Naive thymus-derived CD8-positive, alpha-beta T cell (primary cell): ENCODE measurements at places on chromosomes 6 and 20. TPM values are rescaled to one million over a fixed set of nuclear protein-coding genes. Genes with fewer than 3 reads are reported as not detected.

- DNase-seq = no peak
- H3K27me3 ChIP-seq = no peaks in the 10 kb centered on the region
- H3K4me3 ChIP-seq = no peak overlapping the region
- peaks cover 7% of the 10 kb centered on the region for H3K4me1 ChIP-seq
These were observed 16.4 kb upstream of the ENPP4 start for GRCh38 chr6:46113370-46113769.

- peaks cover 37% of the 10 kb centered on the region for H3K36me3 ChIP-seq
- no peak overlapping the region for H3K27ac ChIP-seq
- no peaks in the 10 kb centered on the region for H3K27me3 ChIP-seq
These were observed 50.0 kb downstream of the SLC23A2 start for GRCh38 chr20:4951299-4951698.

- no peak overlapping the region for H3K27ac ChIP-seq
- H3K4me1 ChIP-seq = no peaks in the 10 kb centered on the region
- no peak overlapping the region for H3K4me3 ChIP-seq
- no peaks in the 10 kb centered on the region for H3K27me3 ChIP-seq
These were observed 670.8 kb downstream of the PRKN start for GRCh38 chr6:162056745-162057144.

FAM184A gene
- total RNA-seq = 5.3 TPM

TGM3 gene
- not detected for total RNA-seq

GRCh38 chr20:63096681-63097335, 90.0 kb upstream of the BHLHE23 start:
- peaks cover 16% of the 10 kb centered on the region for H3K4me1 ChIP-seq
- no peak for DNase-seq

ANKEF1 gene
- total RNA-seq = 7.4 TPM

PLCB4 gene
- not detected for total RNA-seq

- H3K27me3 ChIP-seq = no peaks in the 10 kb centered on the region
- no peak overlapping the region for H3K4me3 ChIP-seq
- no peaks in the 10 kb centered on the region for H3K4me1 ChIP-seq
- H3K36me3 ChIP-seq = no peaks in the 10 kb centered on the region
These were observed 114.2 kb upstream of the MTHFD1L start for GRCh38 chr6:150751296-150751695.

DNA sequence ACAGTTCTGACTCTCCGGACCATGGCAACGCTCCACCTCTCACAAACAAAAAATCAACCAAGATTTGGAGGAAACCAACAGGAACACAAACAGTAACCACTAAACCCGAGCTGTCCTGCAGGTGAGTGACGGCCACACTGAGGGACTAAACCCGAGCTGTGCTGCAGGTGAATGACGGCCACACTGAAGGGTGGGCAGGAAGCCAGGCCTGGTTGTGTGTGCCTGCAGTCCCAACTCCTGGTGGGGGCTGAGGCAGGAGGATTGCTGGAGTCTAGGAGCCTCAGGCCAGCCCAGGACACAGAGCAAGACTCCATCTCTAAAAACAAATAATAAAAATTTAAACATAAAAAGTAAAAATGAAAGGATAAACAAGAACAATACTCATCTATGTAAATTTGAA, 80.6 kb downstream of the TAF4 start:
- peaks cover 38% of the 10 kb centered on the region for H3K36me3 ChIP-seq
- H3K27ac ChIP-seq = no peak overlapping the region
- H3K4me1 ChIP-seq = peaks cover 17% of the 10 kb centered on the region
- no peak overlapping the region for H3K4me3 ChIP-seq
- no peaks in the 10 kb centered on the region for H3K27me3 ChIP-seq

SYTL3 gene
- total RNA-seq = 13.6 TPM

- no peaks in the 10 kb centered on the region for H3K36me3 ChIP-seq
- no peak for DNase-seq
- no peak overlapping the region for H3K4me3 ChIP-seq
- H3K4me1 ChIP-seq = peaks cover 6% of the 10 kb centered on the region
- H3K27ac ChIP-seq = peak overlapping the region; percentile 4
- H3K27me3 ChIP-seq = no peaks in the 10 kb centered on the region
These were observed 12.2 kb upstream of the RSPH3 start for GRCh38 chr6:159012201-159012600.

DNA sequence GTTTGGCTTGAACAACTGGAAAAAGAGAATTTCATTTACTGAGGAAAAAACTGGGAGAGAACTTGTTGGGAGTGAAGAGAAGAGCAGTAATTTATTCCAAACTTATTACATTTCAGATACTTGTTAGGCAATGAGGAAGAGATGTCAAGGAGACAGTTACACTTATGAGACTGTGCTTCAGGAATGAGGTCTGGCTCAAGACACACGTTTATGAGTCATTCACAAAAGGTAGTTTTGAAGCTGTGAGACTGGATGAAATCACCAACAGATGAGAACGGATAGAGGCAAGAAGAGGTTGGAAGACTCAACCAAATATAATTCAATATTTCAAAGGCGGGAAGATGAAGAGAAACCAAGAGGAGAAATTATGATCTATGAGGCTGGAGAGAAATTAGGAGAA, 70.6 kb upstream of the DEFB112 start:
- peaks cover 4% of the 10 kb centered on the region for H3K27me3 ChIP-seq
- no peaks in the 10 kb centered on the region for H3K4me1 ChIP-seq
- no peak for DNase-seq
- no peaks in the 10 kb centered on the region for H3K36me3 ChIP-seq
- H3K4me3 ChIP-seq = no peak overlapping the region
- H3K27ac ChIP-seq = no peak overlapping the region

DNA sequence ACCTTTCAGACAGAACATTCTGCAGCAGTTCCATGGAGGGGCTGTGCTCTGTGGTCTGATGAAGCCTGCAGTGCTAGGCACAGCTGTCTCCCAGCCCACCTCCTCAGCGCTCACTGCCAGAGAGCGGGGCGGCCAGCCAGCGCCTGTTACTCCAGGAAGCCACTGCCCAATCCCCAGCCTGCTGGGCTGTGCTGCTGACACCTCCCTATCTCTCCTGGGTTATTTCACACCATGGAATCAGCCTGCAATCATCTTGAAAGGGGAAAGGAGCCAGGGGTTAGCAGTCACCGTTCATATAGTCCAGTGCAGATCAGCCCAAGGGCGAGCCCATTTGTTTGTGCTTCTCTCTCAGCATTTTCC, 46.3 kb upstream of the NHSL1 start:
- DNase-seq = no peak
- H3K36me3 ChIP-seq = no peaks in the 10 kb centered on the region
- H3K4me3 ChIP-seq = no peak overlapping the region
- H3K27ac ChIP-seq = no peak overlapping the region

DNA sequence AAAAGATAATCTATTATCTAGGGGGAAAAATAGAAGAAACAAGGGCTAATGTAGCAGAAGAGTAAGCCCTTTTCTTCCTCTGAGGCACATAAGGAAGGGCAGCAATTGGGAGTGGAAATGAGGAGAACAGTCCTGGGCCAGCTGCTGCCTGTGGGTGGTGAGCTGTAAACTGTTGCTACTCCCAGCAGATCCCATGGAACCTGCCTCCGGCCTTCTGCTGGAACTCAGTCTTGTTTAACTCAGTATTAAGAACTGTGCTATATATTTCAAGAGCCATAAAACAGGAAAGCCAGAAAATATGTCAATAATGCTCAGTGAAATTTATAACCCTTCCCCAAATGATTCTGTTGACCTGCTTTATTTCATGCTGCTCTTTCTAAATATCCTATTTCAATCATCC, 464.2 kb downstream of the COL12A1 start:
- no peaks in the 10 kb centered on the region for H3K27me3 ChIP-seq
- DNase-seq = no peak

GRCh38 chr6:44696099-44696498, 308.6 kb downstream of the CDC5L start:
- H3K4me3 ChIP-seq = no peak overlapping the region
- H3K4me1 ChIP-seq = no peaks in the 10 kb centered on the region
- no peaks in the 10 kb centered on the region for H3K36me3 ChIP-seq
- H3K27ac ChIP-seq = no peak overlapping the region
- no peak for DNase-seq

- H3K4me3 ChIP-seq = no peak overlapping the region
- no peaks in the 10 kb centered on the region for H3K4me1 ChIP-seq
- no peaks in the 10 kb centered on the region for H3K36me3 ChIP-seq
- DNase-seq = no peak
These were observed 722.1 kb downstream of the EYS start for GRCh38 chr6:64984948-64985347.

ULBP3 gene
- total RNA-seq = 0.93 TPM

DNA sequence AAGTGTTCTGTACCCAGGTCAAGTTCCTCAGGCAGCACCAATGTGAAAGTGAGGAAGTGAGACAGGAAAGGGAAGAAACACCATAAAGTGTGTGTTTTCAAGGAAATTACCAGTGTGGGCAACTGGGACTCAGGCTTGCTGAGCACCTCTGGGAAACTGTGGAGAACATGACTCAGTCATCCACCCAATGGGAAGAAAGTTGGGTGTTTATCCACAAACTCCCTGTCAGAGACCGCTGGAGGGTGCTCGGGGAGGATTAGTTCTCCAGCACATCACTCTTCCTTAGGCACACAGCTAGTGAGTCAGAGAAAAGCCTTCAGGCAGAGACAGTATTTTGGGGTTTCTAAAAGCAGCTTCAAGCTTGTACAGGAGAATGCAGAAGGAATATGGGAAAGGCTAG, 93.6 kb downstream of the PCSK2 start:
- H3K27me3 ChIP-seq = peaks cover 27% of the 10 kb centered on the region
- H3K4me1 ChIP-seq = no peaks in the 10 kb centered on the region
- H3K4me3 ChIP-seq = no peak overlapping the region
- no peak overlapping the region for H3K27ac ChIP-seq

MYH7B gene
- 0.82 TPM for total RNA-seq

- H3K27me3 ChIP-seq = no peaks in the 10 kb centered on the region
- H3K4me3 ChIP-seq = peak overlapping the region; percentile 97
- peak; percentile 43 for DNase-seq
- peaks cover 20% of the 10 kb centered on the region for H3K4me1 ChIP-seq
These were observed 723 bp upstream of the ARID1B start for GRCh38 chr6:156776470-156776839.

LHFPL5 gene
- not detected for total RNA-seq

DNA sequence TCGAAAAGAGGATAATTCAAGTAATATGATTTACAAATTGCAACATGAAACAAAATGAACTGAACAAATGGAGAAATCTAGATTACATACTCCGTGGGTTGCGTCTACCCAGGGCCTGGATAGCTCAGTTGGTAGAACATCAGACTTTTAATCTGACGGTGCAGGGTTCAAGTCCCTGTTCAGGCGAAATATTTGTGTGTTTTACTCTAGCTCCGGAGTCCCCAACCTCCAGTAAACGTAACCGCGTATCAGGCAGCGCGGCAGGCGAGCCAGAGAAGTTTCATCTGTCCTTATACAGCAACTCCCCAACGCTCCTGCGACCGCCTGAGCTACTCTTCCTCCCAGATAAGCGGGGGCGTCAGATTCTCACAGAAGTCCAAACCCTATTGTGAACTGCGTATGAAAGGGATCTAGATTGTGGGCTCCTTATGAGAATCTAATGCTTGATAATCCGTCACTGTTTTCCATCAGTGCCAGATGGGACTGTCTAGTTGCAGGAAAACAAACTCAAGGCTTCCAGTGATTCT, 176.1 kb downstream of the TRIM27 start:
- H3K27me3 ChIP-seq = peaks cover 87% of the 10 kb centered on the region
- no peak for DNase-seq
- peaks cover 13% of the 10 kb centered on the region for H3K36me3 ChIP-seq
- no peak overlapping the region for H3K27ac ChIP-seq

- H3K4me1 ChIP-seq = peaks cover 10% of the 10 kb centered on the region
- H3K4me3 ChIP-seq = no peak overlapping the region
- H3K36me3 ChIP-seq = no peaks in the 10 kb centered on the region
- no peak for DNase-seq
- H3K27me3 ChIP-seq = peaks cover 50% of the 10 kb centered on the region
These were observed 1.9 kb downstream of the STMND1 start for GRCh38 chr6:17103715-17104114.

- H3K27me3 ChIP-seq = no peaks in the 10 kb centered on the region
- DNase-seq = no peak
- no peak overlapping the region for H3K27ac ChIP-seq
- no peaks in the 10 kb centered on the region for H3K36me3 ChIP-seq
These were observed 1574.9 kb downstream of the HACE1 start for GRCh38 chr6:103284835-103285234.

TRIM40 gene
- total RNA-seq = not detected

DNA sequence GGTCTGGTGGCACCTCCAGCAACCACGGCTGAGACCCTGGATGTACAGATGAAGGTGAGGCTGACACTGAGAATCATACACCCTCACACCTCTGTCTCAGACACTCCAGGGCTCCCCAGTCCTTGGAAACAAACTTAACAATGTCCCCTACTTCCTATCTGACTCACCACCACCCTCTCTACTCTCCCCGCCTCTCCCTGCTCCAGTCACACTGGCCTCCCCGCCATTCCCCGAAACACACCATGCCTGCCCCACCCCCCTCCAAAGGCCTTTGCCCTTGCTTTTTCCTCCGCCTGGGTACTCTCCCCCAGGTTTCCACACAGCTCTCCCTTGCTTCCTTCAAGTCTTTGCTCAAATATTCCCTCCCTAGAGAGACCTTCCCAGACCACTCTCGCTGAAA, 16.3 kb downstream of the BPI start:
- no peaks in the 10 kb centered on the region for H3K36me3 ChIP-seq
- no peak overlapping the region for H3K4me3 ChIP-seq
- peaks cover 16% of the 10 kb centered on the region for H3K27me3 ChIP-seq
- no peaks in the 10 kb centered on the region for H3K4me1 ChIP-seq
- H3K27ac ChIP-seq = no peak overlapping the region
- DNase-seq = no peak

DNA sequence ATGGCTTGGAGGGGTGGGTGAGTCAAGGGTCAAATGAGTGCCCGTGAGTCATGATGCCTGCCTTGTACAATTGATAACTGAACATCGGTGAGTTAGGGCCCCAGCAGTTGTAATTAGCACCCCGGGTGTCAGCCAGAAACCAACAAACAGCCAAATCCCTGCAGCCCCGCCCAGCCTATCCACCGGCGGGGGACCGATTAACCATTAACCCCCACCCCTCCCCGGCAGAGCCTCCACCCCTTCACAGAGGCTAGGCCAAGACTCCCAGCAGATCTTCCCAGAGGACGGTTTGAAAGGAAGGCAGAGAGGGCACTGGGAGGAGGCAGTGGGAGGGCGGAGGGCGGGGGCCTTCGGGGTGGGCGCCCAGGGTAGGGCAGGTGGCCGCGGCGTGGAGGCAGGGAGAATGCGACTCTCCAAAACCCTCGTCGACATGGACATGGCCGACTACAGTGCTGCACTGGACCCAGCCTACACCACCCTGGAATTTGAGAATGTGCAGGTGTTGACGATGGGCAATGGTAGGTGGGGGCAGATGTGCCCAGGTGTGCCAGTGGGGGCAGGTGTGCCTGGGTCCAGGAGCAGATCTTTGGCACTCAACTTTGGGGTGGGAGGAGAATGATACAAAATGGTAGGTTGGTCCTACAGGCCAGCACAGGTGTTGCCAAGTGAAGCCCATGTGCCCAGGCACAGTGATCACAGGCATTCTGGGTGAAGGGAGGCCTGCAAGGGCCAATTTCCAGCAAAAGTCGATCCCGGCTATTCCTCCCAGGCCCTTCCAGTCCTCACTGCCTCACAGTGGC, 45.7 kb downstream of the HNF4A start:
- peaks cover 9% of the 10 kb centered on the region for H3K27me3 ChIP-seq
- no peak for DNase-seq
- no peak overlapping the region for H3K4me3 ChIP-seq

GRCh38 chr6:129732034-129732433, 22.1 kb upstream of the ARHGAP18 start:
- H3K4me1 ChIP-seq = no peaks in the 10 kb centered on the region
- H3K36me3 ChIP-seq = no peaks in the 10 kb centered on the region
- H3K27me3 ChIP-seq = no peaks in the 10 kb centered on the region
- no peak overlapping the region for H3K27ac ChIP-seq
- no peak overlapping the region for H3K4me3 ChIP-seq
- no peak for DNase-seq

- no peak overlapping the region for H3K4me3 ChIP-seq
- H3K36me3 ChIP-seq = no peaks in the 10 kb centered on the region
- peak overlapping the region; percentile 25 for H3K27ac ChIP-seq
- no peaks in the 10 kb centered on the region for H3K27me3 ChIP-seq
- H3K4me1 ChIP-seq = peaks cover 12% of the 10 kb centered on the region
- DNase-seq = no peak
These were observed 79.6 kb downstream of the RSPH3 start for GRCh38 chr6:158920311-158920905.
